Activated CD8-positive, alpha-beta T cell treated with anti-CD3 and anti-CD28 coated beads for 36 hours (primary cell): ENCODE measurements at places on chromosomes 1 and 21.

- peak; percentile 74 for DNase-seq
Measured at GRCh38 chr1:183989078-183989577, 48.4 kb downstream of the COLGALT2 start.

DNA sequence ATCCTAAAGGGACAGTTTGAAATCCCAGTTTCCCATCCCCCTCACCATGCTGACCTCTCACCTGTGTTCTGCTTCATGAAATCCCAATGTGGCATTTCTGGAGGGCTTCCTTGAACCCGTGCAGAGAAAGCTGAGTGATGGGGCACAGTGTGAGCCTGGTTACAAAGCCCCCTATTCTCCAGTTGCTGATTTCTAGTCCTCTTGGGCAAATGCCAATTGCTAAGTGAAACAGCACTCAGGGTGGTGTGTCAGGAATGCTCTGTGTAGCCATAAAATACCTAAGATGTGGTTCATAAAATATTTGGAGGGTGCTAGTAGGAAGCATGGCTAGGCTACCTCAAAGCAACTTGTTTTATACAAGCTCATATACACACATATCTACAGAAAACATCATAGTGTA, 32.0 kb downstream of the SUSD4 start:
- DNase-seq, result no peak

GRCh38 chr1:191709215-191709614, 449.0 kb upstream of the RGS18 start:
- no peak for DNase-seq

DNA sequence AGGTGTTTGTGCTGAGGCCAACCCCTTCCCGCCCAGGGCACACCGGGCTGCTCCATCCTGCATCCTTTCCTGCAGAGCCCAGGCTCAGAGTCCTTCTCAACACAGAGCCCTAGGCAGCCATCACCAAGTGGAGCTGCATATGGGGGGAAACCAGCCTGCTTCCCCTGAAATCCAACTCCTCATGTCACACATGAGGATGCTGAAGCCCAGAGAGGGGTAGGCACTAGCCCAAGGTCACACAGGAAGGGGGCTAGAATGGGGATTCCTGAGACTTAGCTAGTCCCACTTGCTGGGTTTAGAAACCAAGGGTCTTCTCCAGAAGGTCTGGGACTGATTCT, 5.5 kb upstream of the TNFRSF1B start:
- DNase-seq, result peak; percentile 32

- no peak for DNase-seq
Measured at GRCh38 chr21:34201481-34201858, 128.1 kb downstream of the MRPS6 start.

GRCh38 chr1:87243573-87243972, 85.1 kb upstream of the LMO4 start:
- DNase-seq, result no peak

DNA sequence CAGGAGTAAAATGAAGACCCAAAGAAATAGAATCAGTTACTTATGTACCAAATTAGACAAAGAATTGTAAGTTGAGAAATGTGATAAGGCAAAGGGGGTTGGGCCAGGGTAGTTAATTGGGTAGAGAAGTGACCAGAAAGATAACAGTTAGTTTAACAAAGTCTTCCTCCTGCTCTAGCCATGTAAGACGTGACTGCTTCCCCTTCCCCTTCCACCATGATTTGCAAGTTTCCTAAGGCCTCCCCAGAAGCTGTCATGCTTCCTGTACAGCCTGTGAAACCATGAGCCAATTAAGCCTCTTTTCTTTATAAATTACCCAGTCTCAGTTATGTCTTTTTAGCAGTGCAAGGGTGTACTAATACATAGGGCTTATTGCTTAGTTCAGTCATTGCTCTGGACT, 142.0 kb upstream of the PDE4B start:
- DNase-seq, result no peak

- no peak for DNase-seq
Measured at GRCh38 chr1:89831462-89832120, 10.8 kb downstream of the LRRC8D start.

GRCh38 chr1:66557157-66557556, 23.2 kb downstream of the SGIP1 start:
- no peak for DNase-seq

DNA sequence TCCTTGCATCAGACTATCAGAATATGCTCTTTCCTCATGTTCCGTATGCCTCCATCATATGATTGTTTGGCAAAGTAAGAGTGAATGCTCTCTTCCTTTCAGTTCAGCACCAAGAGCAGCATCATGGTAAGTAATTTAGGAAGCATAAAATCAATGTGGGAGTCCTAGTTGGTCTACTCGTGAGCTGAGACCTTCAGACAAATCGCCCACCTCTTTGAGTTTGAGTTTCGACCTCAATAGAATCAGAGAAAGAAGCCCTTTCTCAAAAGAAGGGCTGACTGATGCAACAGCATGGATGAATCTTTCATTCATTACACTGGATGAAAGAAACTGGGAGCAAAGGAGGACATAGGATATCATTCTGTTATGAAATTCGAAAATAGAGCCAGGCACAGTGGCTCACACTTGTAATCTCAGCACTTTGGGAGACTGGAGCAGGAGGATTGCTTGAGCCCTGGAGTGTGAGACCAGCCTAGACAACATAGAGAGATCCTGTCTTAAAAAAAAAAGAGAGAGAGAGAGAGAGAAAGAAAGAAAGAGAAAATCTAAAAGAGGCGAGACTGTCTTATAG, 112.5 kb downstream of the ZC3H11B start:
- no peak for DNase-seq

DNA sequence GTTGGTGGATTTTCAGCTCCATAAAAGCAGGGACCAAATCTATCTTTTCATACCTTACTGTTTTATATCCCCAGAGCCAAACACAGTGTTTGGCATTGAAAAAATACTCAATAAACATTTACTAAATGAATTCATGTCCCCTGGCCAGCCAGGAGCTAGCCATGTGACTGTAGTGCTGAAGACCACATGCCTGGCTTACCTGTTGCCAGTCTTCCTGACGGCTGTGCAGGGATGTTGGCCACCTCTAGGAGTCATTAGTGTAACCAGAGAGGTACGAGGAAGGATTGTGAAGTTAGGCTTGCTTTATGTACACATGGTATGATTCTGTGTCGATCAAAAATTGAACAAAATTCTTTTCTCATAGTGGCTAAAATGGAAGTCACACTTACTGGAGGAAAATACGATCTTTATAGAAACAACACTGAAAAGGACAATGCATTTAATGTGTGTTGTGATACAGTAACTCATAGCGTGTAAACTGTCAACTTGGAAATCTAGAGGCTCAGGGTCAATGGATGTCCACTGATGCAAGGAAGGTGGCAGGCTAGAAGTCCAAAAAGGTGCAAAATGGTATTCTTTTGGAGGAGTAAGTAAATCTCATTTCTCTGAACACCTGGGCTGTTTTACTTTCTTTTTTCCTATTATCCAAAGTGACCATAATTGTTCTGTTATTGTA, 60.9 kb downstream of the FGGY start:
- DNase-seq, result no peak

GRCh38 chr1:156823210-156823790, 6.7 kb upstream of the SH2D2A start:
- DNase-seq, result no peak

- no peak for DNase-seq
Measured at GRCh38 chr1:212752252-212752933, 39.2 kb downstream of the NSL1 start.

DNA sequence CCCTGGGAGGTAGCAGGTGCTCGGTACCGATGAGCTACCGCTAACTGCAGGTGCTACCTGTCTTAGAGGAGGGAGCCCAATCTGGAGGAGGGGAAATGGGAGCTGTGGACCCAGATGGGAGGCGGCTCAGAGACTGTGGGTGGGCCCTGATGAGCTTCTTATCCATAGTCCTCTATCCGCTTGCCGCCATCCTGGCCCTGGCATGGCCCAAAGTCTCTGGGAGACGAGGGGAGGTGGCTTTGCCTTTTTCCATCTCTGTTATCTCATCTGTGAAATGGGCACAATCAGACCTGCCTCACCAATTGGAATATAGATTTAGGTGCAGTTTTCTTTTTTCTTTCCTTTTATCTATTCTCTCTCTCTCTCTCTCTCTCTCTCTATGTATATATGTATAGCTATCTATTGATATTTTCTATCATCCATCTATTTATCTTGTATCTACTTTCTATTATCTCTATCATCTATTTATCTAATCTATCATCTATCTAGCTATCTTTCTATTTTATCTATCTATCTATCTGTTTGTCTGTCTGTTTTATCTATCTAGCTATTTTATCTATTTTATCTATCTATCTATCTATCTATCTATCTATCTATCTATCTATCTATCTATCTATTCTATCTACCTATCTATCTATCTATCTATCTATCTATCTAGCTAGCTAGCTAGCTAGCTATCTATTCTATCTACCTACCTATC, 16.5 kb downstream of the TNFRSF1B start:
- DNase-seq, result no peak

DNA sequence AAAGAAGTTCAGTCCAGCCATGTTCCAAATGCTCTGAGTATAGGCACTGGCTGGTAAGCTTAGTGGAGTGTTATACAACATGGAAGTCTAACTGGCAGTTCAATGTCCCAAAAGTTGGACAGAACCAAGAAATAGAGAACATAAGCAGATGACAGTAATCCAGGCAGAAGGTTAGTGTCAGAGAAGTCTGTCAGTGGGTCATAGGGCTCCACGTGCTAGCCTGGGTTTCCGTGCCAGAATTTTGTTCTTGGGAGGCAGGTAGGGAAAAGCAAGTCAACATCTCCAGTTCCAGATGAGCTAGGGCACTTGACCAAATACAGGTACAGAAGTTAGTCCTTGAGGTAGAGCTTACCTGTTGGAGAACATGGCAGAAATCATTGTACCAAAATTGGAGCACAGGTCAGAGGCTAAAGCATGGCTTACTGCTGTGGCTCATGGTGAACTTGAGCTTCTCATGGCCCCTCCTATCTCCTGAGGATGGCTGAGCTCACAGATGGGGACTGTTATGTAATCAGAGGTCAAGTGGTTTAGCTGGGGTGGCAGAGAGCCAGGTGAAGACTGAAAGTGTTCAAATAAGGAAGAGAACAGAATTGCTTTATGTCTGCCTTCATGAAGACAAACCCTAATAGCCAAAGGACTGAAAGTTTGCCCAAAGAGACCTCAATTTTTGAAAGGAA, 170.8 kb downstream of the NFIA start:
- DNase-seq, result no peak

- no peak for DNase-seq
Measured at GRCh38 chr1:87399701-87400100, 71.0 kb downstream of the LMO4 start.

DNA sequence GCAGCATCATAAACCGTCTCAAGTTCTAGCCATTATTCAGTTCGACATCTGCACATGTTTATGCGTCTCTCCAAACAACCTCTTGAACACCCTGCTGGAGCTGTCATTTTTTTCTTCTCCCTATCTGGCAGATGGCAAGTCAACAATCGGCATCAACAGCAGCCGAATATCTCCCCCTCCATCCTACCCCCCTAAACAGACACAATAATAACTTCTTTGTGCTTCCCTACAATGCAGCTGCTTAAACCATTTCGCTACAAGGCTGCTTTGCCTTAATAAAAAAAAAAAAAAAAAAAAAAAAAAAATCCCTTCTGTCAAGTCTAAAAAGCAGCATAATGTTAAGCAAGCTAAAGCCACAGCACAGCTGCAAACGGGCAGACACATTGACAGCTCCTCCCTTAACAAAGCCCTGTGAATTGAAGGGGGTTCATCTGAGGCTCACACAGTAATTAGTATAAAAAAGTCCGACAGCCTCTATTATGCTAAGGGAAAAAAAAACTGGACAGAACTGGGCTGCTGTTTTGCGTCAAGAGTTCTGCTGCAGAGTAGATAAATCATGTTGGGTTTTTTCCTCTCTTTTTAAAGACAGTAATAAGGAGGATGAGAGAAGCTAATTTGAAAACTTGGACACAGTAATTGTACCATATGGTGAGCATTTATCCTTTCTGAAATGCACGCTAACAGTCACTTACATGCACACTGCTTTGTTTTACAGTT, 136.4 kb downstream of the AKT3 start:
- DNase-seq, result no peak
